Neural crest cell (in vitro differentiated cells): ENCODE measurements at places on chromosomes 1 and 21.

DNA sequence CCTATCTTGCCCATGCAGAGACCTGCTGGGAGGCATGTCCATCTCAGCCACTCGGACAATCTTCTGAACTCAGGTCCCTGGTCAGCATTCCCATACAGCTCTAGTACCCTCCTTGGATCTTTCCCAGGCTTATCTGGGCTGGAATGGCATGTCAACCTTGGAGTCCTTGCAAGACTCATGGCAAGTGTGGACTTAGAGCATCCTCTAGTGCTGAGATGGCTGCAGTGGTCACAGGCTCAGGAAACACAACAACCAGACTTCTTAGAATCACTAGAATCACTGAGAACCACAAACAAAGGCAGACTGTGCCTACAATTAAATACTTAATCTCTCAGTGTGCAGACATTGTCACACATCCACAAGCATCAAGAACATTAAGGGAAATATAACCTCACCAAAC is 73.1 kb upstream of the TSHB start:
- no peaks in the 10 kb centered on the region for H3K4me1 ChIP-seq
- peaks cover 3% of the 10 kb centered on the region for H3K36me3 ChIP-seq
- H3K27me3 ChIP-seq: peaks cover 38% of the 10 kb centered on the region

- H3K4me1 ChIP-seq: peaks cover 18% of the 10 kb centered on the region
- H3K27me3 ChIP-seq: no peaks in the 10 kb centered on the region
- H3K27ac ChIP-seq: peak overlapping the region; percentile 43
- peak overlapping the region; percentile 72 for H3K4me3 ChIP-seq
- peaks cover 7% of the 10 kb centered on the region for H3K36me3 ChIP-seq
Observed at GRCh38 chr1:203858055-203858454, 3.3 kb upstream of the SNRPE start.

GRCh38 chr1:26677306-26678115 is 18.3 kb upstream of the ARID1A start:
- no peak overlapping the region for H3K4me3 ChIP-seq
- H3K36me3 ChIP-seq: no peaks in the 10 kb centered on the region
- H3K4me1 ChIP-seq: no peaks in the 10 kb centered on the region
- no peak overlapping the region for H3K27ac ChIP-seq

GRCh38 chr1:176480750-176481149 is 17.8 kb downstream of the PAPPA2 start:
- no peak overlapping the region for H3K4me3 ChIP-seq
- DNase-seq: no peak
- no peaks in the 10 kb centered on the region for H3K4me1 ChIP-seq
- H3K27me3 ChIP-seq: no peaks in the 10 kb centered on the region

- H3K27ac ChIP-seq: no peak overlapping the region
- DNase-seq: no peak
- no peak overlapping the region for H3K4me3 ChIP-seq
- no peaks in the 10 kb centered on the region for H3K27me3 ChIP-seq
- no peaks in the 10 kb centered on the region for H3K36me3 ChIP-seq
Observed at GRCh38 chr1:186275822-186276221, 99.2 kb downstream of the TPR start.

GRCh38 chr1:234843946-234844345 is 234.0 kb upstream of the IRF2BP2 start:
- H3K27me3 ChIP-seq: no peaks in the 10 kb centered on the region
- H3K4me1 ChIP-seq: peaks cover 22% of the 10 kb centered on the region
- DNase-seq: no peak
- H3K4me3 ChIP-seq: no peak overlapping the region
- H3K36me3 ChIP-seq: peaks cover 2% of the 10 kb centered on the region
- H3K27ac ChIP-seq: no peak overlapping the region

GRCh38 chr1:86633921-86634320 is 70.5 kb upstream of the SH3GLB1 start:
- no peak overlapping the region for H3K4me3 ChIP-seq
- H3K27ac ChIP-seq: no peak overlapping the region
- H3K27me3 ChIP-seq: no peaks in the 10 kb centered on the region
- peaks cover 4% of the 10 kb centered on the region for H3K36me3 ChIP-seq
- no peaks in the 10 kb centered on the region for H3K4me1 ChIP-seq
- DNase-seq: no peak

DNA sequence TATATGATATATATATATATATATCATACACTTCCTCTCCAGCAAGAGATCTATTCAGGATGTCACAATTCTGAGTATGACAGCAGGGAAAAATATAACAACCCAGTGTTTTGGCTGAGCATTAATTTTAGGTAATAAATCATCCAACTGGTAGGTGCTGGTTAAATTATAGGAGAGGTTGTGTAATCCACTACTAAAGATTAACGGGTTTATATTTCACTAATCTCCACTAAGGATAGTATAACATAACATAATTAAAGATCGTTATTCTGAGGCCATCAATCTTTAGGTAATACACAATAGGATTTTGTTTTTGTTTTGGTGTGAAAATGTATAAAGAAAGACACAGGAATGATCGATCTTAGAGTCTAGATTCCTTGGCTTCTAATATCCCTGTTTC is 102.2 kb downstream of the COQ8A start:
- peaks cover 34% of the 10 kb centered on the region for H3K36me3 ChIP-seq
- H3K4me1 ChIP-seq: no peaks in the 10 kb centered on the region
- H3K4me3 ChIP-seq: no peak overlapping the region
- H3K27me3 ChIP-seq: no peaks in the 10 kb centered on the region
- H3K27ac ChIP-seq: no peak overlapping the region

- H3K36me3 ChIP-seq: no peaks in the 10 kb centered on the region
- no peak overlapping the region for H3K4me3 ChIP-seq
- H3K27ac ChIP-seq: no peak overlapping the region
- peaks cover 30% of the 10 kb centered on the region for H3K4me1 ChIP-seq
- H3K27me3 ChIP-seq: no peaks in the 10 kb centered on the region
Observed at GRCh38 chr1:224588515-224588914, 27.6 kb upstream of the CNIH3 start.

- no peak overlapping the region for H3K4me3 ChIP-seq
- DNase-seq: no peak
- H3K27ac ChIP-seq: no peak overlapping the region
- no peaks in the 10 kb centered on the region for H3K36me3 ChIP-seq
- no peaks in the 10 kb centered on the region for H3K27me3 ChIP-seq
Observed at GRCh38 chr1:69196071-69196470, 371.7 kb upstream of the LRRC7 start.
